T follicular helper cell (primary cell): ENCODE measurements at places on chromosomes 7 and 10.

DNA sequence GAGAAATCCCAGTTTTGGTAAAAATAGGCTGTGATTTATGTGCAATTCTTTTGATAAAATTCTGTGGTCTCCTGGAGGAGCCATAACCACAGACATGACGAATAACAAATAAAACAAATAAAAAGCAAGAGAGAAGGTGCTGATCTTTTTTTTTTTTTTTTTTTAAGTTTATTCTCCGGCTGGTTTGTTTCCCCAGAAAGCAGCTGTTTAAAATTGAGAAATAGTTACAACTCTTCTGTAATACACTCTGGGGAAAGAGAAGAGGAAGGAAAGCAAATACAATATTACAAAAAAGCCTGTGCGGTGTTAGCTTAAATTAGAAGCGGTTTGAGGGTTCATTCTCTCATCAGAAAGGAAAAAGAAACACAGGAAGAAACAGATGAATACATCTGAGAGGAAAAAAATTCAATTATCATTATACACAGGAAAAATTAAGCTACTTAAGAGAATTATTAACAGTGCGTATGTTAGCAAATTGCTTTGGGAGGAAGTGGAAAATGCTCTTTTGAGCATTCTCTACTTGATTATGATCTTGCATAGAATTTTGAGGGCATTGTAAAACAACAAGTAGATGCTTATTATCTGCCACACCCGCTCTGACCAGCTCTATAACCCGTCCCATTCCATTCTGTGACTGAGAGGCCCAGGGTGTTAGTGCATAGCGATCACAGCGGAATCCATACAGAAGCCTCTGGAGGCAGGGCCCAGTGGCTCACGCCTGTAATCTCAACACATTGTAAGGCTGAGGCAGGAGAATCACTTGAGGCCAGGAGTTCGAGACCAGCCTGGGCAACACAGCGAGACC, 40.6 kb upstream of the WAC start:
- DNase-seq, result no peak

DNA sequence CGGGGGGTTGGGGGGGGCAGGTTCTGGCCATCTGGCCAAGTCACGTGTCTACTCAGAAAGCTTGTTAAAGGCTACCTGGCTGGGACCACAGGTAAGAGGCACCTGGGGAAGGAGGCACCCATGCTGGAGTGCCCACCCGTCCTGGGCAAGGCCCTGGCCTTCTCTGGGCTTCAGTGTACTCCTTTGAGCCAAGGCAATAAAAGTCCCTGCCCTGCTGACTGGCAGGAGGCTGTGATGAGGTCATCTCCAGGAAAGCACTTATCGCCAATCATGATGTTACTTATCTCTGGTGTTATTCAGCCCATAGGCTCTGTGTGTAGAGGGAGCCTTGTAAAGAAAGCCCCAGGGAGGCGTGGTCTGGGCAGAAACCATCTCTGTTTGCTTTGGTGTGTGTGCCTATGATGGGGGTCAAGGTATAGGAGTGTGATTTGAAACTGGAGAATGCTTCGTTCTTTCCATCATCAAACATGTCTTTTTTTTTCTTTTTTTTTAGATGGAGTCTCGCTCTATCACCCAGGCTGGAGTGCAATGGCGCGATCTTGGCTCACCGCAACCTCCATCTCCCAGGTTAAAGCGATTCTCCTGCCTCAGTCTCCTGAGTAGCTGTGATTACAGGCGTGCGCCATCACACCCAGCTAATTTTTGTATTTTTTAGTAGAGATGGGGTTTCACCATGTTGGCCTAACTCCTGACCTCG, 2.5 kb upstream of the CLDN4 start:
- DNase-seq, result no peak

DNA sequence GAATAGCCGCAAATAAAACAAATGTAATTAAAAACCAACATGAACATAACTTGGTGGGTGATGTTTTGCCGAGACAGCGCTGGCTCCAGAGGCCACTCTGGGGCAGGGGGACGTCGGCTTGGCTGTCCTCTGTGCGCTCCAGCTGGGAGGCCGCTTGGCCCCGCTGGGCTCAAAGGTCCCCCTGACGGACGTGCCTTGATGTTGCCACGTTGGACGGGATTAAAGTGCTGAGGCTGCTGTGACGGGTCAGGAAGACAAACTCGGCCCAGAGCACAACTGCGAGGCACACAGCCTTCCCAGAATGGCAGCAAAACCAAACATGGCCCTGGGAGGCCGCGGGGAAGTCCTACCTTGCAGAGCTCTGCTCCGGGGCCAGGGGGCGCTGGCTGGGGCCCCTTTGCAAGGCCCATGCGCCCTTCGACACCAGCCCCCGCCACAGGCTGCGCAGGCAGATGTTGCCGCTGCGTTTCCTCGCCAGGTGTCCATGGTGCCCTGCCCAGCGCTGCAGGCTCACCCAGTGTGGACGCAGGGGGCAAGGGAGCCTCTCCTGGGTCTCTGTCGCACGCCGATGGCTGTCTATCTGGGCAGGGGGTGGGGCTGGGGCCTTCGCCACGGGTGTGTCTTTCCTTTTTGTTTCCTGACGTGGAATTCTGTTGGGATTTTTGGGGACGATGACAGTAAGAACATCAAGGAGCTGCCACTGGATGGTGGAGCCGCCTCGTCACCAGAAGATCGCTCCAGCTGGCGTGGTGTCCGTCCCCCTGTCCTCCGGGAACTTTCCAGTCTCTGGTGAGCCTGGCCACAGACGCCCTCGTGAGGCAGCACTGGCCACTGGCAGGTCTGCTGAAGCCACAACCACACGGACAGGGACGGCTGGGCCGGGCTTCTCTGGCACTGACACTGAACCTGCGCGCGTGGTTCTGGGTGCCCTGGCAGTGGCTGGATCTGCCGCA, 99.6 kb upstream of the DIP2C start:
- no peak for DNase-seq

DNA sequence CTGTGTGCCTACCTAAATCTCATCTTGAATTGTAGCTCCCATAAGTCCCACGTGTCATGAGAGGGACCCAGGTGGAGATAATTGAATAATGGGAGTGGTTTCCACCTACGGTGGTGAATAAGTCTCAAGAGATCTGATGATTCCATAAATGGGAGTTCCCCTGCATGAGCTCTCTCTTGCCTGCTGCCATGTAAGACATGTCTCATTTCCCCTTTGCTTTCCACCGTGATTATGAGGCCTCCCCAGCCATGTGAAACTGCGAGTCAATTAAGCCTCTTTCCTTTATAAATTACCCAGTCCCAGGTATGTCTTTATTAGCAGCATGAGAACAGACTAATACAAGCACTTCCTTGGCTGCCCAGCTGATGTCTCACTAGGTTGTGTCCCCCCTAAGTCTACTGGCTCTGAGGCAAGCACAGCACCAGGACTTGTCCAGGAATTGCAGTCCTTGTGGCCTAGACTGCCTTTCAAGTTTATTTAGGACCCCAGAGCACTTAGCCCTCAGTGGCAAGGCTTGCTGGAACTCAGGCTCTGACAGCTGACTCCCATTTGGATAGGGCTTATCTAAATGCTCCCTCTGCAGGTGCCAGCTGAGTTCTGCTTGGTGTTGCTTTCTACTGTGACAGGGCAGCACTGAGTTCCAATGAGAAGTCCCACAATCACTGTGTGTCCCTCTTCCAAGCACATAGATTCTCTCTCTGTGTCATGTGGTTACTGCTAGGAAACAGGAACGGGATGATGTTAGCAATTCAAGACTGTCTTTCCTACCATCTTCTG, 59.0 kb upstream of the TAS2R16 start:
- no peak for DNase-seq

- DNase-seq, result no peak
These were observed 6.5 kb upstream of the NANOS1 start for GRCh38 chr10:119022846-119023552.

GRCh38 chr7:74343281-74344131, 54.3 kb downstream of the CLIP2 start:
- DNase-seq, result no peak

- DNase-seq, result no peak
These were observed 26.9 kb upstream of the PITRM1 start for GRCh38 chr10:3199488-3199887.
